ENCODE measurements at places on chromosomes 11 and 22.

DNA sequence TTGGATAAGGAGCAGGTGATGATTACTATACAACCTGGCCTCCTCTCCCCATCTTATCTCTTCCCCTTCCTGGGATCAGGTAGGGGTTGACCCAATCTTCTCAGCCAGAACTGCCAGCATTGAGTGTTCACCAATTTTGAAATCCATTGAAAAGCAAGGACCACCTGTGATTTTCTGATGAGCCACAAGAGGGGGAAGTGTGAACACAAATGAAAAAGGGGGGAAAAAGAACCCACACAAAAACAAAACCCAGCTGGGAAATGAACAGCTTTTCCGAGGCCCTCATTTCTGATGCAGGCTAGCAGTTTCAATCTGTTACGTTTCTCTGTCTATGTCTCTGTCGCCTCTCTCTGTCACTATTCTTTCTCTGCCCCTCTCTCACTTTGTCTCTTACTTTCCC lies 161.9 kb downstream of the INSC start:
- no peak for DNase-seq

GRCh38 chr11:121512468-121513465 lies 60.0 kb upstream of the SORL1-AS1 start:
- no peak for DNase-seq

- DNase-seq, result no peak
Observed at GRCh38 chr11:108916290-108916689, 251.4 kb downstream of the DDX10 start.

DNA sequence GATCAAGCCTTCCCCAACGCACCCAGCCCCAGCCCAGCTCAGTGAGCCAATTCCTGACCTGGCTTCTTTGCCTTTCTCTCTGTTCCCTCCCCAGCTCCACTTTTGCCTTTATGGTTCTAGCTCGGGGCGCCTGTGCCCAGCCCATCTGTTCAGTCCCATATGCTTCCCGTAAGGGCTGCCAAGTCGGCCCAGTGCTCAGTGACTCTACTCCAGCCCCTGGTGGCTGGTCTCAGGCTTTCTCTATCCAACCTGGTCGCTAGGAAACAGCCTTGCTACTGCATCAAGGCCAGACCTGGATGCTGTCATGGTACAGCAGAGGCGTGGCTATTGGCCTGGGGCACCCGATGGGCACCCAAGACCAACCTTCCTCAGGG lies 178.0 kb downstream of the DSCAML1 start:
- DNase-seq, result no peak

- DNase-seq, result peak; percentile 39
Observed at GRCh38 chr11:61923166-61924063, 6.0 kb upstream of the RAB3IL1 start.

DNA sequence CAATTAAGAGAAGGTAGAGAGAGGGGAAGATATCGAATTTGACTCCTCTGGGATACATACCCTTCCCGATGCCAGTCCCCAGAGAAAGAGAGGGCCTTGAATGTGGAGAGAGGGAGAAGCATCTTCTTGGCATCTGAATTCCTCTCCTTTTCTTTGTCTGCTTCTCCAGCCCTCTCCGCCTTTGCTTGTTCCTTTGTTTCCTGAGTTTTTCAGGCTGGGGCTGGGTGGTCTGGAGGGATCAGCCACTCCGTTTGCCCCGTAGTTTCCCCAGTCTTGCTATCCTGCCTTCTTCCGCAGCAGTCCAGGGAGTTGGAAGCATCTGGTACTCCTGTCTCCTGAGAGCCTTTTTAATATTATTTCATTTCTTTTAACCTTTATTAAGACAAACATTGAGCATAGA lies 107.1 kb upstream of the CADM1 start:
- DNase-seq, result no peak

DNA sequence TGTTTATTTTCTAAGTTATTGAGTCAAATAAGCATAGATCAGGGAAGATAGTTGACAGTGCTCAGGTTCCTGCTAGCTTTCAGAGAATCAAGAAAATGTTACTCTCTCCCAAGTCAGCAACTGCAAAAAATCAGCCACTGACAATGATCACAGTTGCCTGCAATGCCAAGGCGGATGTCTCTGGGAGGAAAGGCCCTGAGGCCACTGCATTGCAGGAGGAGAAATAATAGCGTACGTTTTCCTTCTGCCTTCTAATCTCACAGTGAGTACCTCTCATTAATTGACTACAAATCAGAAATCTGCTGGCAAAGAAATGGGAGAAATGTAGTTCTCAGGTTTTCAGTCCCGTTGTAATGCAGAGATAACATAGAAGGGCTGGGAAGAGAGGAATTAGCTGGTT lies 54.0 kb upstream of the SPON1 start:
- DNase-seq, result no peak

- no peak for DNase-seq
Observed at GRCh38 chr11:131033151-131033651, 116.9 kb upstream of the SNX19 start.

DNA sequence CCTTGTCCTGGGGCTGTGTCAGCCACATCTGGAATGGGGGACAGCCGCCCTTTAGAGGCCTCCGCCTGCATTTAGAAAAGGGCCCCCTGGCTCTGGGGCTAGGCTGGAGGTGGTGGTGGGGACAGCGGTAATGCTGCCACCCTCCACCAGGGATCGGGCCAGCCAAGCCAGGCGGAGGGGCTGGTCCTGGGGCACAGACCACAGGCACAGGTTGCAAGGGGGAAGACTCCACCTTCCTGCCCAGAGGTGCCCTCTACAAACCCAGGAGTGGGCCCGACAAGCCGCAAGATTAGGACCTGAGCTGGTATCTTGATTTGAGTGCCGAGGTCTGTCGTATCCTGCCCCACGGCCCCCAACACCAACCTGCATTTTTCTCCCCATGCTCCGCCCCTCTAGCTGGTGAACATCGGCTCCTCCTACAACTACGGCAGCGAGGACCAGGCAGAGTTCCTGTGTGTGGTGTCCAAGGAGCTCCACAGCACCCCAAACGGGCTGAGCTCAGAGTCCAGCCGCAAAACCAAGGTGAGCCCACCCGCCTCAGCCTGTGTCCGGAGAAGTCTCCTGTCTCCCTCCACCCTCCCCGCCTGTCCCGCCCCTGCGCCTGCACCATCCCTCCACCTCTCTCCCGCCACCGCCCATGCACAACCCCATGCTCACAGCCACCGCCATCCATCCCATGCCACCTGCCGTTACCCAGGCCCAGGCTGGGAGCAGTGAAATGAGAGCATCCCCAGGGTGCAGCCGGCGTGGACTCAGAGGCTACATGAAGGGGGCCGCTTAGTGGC lies 7.6 kb downstream of the KCTD17 start:
- no peak for DNase-seq

- DNase-seq, result no peak
Observed at GRCh38 chr22:34880662-34881061, 185.3 kb upstream of the ISX start.

GRCh38 chr22:44133901-44134571 lies 46.7 kb upstream of the PARVG start:
- peak; percentile 25 for DNase-seq

DNA sequence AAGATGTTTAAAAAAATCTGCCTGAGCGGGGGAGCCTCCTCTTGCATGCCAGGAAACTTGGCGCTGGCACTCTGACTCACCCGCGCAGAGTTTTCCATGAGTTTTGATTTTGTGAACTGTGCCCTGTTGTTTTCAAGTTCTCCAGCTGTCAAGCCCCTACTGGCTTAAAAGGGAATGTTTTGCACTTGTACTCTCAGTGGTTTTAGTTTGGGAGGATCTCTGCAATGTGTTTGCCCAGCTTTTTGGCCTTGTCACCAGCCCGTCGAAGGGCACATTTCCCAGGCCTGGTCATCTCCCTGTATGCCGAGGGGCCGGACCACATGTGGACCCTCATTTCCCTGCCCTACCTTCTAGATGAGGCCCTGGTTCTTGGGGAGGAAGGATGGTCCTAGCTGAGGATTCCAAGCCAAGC lies 12.2 kb downstream of the MRGPRF start:
- DNase-seq, result no peak

DNA sequence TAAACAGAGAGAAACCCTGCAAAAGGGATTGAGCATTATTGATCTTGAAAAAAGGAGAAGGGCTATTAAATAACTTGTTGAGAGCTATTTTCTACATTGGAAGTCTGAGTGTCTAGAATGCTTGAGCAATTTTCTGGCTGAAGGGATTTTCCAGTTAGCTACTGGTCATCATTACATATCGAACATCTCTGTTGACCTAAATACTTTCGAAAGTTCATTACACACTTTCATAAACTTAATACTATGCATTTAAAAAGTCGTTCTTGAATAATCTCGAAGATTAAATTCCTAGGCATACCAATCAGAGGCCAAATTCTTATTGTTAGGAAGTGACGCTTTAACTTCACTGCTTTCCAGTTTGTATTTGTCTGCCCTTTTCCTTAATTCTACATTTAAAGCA lies 13.7 kb downstream of the ETS1 start:
- no peak for DNase-seq

DNA sequence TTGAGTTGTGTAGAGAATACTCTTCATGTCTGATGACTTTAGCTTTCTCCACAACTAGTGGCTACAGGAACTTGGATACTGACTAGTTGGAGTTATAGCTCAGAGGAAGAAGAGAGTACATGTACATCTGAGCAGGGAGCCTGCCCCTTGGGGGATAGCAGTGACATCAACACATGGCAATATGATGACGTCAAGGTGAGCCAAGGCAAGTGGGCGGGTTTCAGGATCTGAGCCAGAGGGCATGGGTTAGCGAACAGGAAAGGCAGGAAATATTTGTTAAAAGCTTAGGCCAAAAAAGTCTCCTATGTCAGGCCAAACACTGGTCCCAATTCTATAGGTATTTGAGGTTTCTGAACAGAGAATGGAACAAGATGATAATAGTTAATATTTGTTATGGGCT lies 42.0 kb upstream of the HORMAD2 start:
- no peak for DNase-seq

GRCh38 chr11:86810288-86810687 lies 9.9 kb downstream of the PRSS23 start:
- DNase-seq, result no peak

- no peak for DNase-seq
Observed at GRCh38 chr11:91209751-91210150, 986.9 kb upstream of the CHORDC1 start.

DNA sequence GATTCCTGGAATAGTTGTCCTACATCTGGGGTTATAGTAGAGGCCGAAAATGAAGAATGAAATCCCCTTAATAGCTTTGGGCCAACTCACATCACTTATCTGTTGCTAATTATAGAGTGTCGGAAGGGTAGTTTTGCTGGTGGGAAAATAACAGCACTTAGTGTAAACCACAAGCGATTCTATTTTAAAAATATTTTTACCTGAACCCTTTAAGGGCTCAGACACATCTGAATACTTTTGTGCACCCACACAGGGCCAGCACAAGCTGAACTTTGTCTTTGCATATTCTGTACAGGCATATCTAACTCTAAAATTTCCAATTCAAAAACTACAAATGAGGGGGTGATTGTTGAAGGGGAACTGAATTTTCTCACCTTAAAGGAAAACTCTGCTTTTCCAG lies 27.6 kb downstream of the SLC6A5 start:
- no peak for DNase-seq

DNA sequence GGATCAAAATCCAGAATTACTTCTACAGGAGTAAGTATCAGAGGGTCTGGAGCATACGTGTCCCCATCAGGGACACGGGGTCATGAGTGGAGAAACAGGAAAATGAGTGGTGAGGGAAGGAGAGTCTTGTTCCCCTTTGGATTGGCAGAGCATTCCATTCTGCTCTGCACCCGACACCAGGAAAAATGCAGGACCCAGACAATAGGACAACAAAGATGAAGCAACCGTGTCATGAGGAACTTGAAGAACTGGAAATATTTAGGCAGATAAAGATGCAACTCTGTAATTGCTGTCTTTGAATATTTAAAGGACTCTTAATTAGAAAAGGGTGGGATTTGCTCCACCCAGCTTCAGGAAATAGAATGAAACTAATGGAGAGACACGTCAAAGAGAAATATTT lies 89.0 kb upstream of the BLID start:
- DNase-seq, result no peak

DNA sequence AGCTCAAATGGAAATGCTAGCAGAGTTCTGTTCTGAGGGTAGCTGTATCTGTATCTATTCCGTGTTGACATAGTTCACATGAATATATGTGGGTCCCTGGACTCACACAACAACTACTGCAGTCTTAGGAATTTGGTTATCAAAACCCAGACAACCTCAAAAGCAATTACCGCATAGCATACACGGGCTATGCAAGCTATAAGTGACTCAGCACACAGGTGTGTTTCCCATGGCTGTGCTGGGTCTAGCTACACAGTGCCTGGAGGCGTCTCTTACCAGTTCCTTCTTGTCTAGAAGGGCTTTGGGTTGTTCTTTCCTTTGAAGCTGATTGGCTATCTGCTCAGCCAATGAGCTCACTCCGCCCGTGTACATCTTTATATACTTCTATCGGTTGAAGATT lies 98.2 kb upstream of the BID start:
- no peak for DNase-seq

GRCh38 chr22:24878969-24879368 lies 67.5 kb downstream of the LHFPL7 start:
- no peak for DNase-seq

GRCh38 chr11:89182773-89183518 lies 5.3 kb downstream of the TYR start:
- no peak for DNase-seq

GRCh38 chr11:95108159-95108611 lies 18.5 kb downstream of the ENDOD1 start:
- DNase-seq, result no peak

DNA sequence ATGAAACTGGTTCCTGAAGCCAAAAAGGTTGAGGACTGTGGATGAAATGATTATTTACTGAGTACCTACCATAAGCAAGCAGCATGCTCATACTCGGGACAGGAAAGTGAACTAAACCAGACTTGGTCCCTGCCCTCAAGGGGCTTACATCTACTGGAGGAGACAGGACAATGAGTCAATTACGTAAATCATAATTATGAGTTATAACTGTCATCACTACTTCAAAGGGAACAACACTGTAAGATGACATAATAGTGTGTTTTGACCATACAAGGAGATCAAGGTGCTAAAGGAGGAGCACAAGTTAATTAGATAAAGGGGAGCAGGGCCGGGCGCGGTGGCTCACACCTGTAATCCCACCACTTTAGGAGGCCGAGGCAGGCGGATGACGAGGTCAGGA lies 2.5 kb downstream of the FAM227A start:
- DNase-seq, result no peak

DNA sequence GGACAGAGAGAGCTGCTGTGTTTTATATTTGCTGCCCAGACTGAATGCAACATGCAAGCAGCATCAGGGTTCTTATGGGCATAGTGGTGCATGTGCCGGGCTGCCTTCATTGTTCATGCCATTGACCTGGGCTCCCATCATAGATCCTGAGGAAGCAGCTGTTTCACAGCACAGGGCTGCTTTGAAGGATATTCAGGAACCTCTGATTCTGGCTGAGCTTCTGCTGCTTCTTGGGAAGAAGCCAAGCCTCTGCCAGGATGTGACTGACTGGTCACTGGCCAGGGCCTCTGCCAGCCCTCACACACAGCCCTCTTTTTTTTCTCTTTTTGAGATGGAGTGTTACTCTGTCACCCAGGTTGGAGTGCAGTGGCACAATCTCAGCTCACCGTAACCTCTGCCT lies 43.3 kb downstream of the CYB5R2 start:
- DNase-seq, result no peak

GRCh38 chr11:113177671-113178070 lies 136.7 kb upstream of the TTC12 start:
- DNase-seq, result no peak

- DNase-seq, result no peak
Observed at GRCh38 chr11:115117956-115118493, 386.2 kb downstream of the CADM1 start.

Data from left colon (tissue), 2 donors.